KG1 (cell line): ENCODE measurements at places on chromosomes 13 and 19.

GRCh38 chr19:53130506-53130905, 2.2 kb downstream of the ZNF415 start:
- DNase-seq, result no peak

DNA sequence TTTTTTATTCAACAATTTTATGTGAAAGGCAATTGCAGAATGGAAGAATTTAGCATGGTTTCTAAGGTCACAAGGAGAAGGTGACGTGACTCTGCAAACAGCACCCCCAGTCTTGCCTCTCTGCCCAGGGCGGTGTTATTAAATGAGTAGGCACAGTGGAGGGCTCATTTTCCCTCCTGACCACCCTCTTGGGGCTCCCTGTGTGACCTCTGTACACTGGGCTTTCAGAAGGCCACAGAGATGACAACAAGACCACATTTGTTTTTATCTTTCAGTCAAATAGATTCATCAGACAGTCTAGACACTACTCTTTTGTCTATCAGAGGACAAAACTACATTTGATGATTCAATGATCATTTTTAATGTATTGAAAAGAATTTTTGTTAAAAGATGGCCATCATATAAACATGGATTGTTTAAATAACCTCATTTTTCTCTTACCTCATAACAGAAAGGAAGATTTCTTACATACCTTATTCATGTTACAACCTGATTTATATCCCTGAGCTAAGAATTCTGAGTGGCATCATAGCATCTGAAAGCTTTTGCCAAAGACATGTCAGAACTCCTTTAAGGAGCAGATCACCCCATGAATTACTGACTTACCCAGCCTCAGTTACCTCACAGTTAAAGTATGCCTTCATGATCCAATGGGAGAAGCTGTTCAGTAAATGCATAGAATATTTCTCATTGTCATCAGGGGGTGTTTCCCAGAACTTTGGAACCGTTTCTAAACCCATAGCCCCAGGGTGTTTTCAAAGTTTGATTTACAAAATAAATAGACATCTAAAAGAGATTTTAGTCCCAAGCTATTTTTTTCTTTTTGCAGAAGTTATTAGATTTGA, 184.0 kb upstream of the RFC3 start:
- no peak for DNase-seq

GRCh38 chr19:6376512-6377190, 918 bp upstream of the PSPN start:
- no peak for DNase-seq

GRCh38 chr13:38819053-38819452, 132.2 kb downstream of the FREM2 start:
- no peak for DNase-seq

- DNase-seq, result no peak
Observed at GRCh38 chr19:13115936-13116281, 631 bp downstream of the TRMT1 start.

DNA sequence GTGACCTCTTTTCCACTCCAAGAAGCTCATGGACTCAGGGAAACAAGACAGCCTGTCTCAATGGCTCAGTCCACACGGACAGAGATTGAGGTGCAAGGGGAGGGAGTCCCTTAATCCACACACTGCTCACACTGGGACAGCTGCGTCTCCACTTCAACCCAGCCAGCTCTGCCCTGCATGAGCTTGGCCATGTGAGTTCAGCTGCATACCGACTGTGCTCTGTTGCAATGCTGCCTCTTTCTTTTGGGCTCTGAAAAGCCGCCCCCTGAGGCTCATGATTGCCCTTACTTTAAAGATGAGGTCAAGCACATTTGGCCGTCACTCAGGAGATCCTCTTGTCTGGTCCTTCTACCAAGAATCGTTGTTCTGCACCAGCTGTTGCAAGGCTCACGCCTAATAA, 64.8 kb upstream of the KCTD15 start:
- DNase-seq, result no peak

- DNase-seq, result no peak
Observed at GRCh38 chr19:49413348-49413747, 9.9 kb downstream of the PTH2 start.

GRCh38 chr19:40035996-40036395, 20.0 kb downstream of the ZNF780B start:
- DNase-seq, result no peak
